Tibial nerve (tissue), 4 donors: ENCODE measurements at places on chromosomes 5 and 9.

GRCh38 chr9:35564658-35565061, 40.4 kb upstream of the TESK1 start:
- no peak for DNase-seq

DNA sequence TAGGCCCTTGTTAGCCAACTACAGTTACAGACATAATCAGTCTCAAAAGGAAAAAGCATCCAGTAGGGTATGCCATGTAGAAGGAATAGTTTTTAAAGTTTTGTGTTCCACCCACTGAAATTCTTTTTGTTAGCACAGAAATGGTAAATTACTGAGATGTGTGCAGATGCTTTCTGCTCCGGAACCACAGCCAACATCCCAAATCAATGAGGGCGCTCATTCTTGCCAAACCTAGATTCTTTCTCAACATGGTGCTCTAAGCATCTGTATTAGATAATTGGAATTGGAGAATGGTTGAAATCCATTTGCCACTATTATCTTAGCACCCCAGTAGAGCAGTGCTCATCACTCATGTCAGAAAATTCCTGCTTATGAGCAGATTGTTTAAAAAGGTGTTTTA, 127.8 kb downstream of the SEC61B start:
- no peak for DNase-seq

GRCh38 chr5:81776258-81776657, 25.4 kb upstream of the SSBP2 start:
- DNase-seq, result no peak

DNA sequence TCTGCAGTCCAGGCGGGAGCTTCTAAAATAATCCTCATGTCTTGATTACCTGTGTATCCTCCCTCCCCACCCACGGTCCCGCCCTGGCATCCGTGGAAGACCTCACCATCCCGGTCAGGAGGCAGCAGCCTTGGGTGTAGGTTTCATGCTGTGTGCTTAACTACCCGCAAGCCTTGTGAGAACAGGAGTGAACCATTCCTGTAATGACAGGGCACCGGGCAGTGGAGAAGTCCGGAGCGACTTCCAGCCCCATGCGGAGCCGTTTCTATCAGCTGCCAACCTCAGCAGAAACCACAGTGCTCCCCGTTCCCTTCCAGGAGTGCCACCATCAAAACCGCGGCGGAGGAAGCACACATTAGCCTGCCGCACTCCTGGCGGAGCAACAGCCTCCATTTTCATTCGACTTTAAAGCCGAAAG, 123.5 kb upstream of the LMX1B start:
- DNase-seq, result no peak

DNA sequence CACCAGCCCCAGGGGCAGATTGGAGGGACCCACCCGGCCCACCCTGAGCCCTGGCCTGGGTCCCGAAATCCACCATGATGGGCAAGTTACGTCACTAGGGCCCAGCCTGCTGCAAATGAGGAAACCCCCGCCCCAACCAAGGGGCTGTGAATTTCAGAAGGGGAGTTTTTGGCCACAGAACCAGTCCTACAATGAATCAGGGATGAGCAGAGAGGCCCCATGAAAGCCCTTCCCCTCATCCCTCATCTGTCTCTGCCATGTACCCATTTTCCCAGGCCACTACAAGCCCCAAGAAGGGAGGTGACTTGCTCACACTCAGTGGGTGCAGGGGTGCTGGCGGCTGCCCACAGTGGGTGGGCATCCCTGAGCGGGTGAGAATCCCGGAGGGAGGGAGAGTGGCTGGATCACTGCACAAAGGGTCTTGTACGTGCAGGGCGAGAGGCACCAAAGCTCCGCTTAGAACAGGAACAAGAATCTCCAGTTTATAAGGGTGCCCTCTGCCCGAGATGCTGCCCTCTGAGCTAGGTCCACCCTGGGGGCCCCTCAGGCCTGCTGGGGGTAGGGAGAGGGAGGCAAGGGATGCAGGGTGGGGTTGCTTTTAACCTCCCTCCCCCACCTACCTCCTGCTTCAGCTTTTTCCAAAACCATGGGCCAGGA, 10.4 kb upstream of the TCF7 start:
- DNase-seq, result no peak

DNA sequence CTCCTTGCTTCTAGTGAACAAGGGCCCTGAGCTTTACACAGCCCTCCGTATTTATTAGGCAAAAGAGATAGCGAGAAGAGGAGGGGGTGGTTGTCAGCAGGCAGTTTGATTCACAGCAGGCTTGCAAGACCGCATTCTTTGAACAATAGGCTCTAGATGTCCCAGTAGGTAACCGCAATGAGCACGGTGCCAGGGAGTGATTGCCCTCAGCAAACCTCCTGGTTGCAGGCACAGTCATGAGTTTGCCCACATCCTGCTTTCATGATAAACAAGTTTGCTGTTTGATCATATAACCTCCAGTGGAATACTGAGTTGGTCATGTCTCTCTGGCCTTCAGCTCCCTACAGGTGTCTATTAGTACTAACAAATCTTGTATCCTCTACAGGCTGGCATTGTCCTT, 66.1 kb downstream of the CACNA1B start:
- no peak for DNase-seq

GRCh38 chr5:24388448-24388847, 256.3 kb downstream of the CDH10 start:
- no peak for DNase-seq

GRCh38 chr5:65508978-65509377, 27.3 kb upstream of the ADAMTS6 start:
- no peak for DNase-seq

DNA sequence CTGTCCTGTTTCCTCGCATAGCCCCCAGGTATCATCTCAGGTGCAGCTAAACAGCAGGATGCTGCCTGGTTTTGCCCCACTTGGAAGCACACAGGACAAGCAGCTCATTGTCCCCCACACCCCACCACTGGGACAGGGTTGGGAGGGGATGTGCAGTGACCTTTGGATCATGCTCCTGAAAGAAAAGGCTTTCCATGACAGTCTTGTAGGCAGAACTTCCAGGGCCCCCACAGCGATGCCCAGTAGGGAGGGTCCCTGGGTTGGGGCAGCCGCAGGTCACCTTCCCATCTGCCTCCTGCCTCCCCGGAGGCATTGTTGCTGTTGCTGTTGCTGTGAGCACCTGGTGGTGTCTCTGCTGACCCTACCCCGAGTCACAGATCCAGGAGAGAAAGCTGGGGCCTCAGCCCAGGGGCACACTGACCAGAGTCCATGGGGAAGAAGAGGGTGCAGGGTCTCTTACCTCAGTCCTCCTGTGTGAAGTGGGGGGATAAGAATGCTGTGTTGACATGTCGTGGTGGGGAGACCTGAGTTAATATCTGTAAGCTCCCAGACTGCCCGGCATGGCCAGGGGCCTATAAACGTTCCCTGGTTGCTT, 8.5 kb downstream of the CEP72 start:
- no peak for DNase-seq

DNA sequence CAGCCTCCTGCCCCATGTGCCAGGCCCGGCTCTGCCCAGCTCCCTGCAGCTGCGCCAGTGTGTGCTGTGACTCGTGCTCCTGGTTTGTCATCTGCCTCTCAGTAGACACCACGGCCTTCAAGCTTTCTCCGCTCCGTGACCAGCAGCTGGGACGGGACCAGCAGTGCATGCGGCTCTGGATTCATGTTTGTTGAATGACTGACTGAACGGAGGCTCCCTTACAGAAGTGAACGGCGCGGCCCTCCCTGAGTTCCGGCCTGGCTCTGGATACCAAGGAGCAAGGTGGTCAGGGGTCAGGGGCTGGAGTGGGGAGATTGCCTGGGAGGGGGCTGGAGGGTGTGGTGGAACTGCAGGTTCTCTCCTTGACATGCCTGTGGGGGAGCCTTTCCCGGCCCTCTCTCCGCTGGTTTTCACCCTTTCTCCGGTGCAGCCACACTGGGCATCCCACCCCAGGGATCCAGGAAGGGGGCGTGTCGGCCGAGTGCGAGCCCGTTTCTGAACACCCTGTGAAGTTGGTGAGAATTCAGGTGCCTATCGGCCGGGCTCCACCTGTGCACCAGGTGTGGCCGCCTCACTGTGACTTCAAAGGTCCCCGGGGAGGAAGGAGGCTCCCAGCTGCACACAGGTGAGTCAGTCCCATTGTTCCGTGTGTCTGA, 11.1 kb upstream of the CEP72 start:
- no peak for DNase-seq

DNA sequence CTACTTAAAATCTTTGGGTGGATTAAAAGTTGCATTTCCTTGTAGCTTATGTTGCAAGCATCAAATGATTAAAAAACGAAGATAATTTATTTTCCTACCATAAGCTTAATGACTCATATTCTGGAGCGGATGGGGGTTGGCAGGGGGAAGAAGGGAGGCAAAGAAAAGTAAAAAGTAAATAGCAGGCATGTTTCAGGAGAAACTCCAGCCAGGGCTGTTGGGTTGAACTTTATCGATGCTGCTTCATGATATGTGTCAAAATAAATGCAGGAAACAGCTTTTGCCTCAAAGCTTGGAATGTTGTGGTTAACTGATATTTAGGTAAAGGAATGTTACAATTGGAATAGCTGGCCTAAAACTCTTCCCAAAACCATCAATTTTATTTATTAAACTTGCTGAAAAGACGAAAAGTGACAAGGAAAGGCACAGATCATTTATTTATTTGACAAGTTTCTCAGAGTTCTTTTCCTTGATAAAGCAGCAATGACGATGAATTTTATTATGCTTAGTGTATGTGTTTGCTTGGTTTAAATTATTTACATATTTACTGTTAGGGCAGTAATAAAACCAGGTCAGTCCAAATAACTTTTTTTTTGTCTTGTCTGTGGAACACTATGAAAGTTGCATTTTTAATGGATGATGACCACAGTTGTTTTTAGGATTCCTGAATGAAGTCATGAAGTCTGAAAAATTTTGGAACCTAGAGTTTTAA, 177.9 kb downstream of the PCSK1 start:
- DNase-seq, result no peak

DNA sequence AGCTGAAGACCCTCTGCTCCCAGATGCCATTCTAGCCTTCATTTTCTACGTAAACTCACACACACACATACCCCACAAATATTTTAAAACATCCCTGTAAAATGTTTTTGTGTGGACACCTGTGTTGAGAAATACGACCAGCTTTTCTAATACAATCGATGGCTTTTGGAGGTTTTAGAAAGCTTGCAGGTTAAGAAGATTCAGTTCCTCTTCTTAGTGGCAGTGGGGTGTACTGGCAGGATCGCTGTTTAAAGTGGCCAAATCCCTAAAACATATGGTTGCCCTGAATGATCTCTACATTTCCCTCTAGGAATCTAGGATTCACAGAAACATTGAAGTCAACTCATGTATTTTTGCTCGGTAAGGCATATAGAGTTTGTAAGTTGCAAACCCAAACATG, 236.3 kb downstream of the NSG2 start:
- DNase-seq, result no peak

DNA sequence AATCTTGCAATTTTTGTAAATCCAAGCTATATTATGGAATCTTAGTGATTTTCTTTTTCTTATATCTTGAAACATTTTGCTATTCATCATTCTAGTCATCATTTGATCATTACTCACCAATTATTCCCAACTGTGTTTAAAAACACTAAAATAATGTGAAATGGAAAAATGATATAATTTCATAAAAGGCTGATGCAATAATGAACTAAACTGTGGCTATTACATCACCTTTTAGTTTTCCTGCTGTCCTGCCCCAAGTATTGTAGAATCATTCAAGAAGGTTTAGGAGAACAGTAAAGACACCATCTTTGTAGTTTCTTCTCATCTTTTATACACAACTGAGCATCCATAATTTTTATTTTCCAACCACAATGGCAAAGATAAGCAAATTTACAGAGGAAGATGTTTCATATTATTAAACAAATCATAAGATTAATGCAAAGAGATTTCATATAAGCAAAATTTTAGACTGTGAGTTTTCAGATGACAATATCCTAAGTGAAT, 431.0 kb upstream of the SLC30A5 start:
- no peak for DNase-seq

- DNase-seq, result no peak
Observed at GRCh38 chr9:125436613-125437443, 175.2 kb downstream of the GAPVD1 start.

GRCh38 chr9:93059011-93059714, 662 bp downstream of the SUSD3 start:
- no peak for DNase-seq

- DNase-seq, result no peak
Observed at GRCh38 chr5:127844581-127845021, 141.4 kb downstream of the CCDC192 start.

DNA sequence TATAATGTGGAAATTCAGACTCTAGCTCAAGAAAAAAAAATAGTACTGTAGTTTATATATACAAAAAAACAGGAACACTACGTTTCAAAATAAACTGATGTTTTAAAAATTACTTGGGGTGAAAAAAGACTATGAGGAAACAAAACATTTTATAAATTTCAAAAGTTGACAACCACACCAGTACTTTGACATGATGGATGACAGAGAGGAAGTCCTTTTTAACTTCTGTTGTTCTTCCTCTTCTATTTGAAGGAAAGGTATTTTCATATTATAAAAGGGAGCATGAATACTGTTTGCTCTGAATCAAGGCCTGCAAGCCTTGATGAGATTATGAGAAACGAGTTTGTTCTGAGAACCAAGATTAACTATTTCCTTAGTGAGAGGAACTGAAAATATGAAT, 456.9 kb downstream of the TAF11L14 start:
- DNase-seq, result no peak

DNA sequence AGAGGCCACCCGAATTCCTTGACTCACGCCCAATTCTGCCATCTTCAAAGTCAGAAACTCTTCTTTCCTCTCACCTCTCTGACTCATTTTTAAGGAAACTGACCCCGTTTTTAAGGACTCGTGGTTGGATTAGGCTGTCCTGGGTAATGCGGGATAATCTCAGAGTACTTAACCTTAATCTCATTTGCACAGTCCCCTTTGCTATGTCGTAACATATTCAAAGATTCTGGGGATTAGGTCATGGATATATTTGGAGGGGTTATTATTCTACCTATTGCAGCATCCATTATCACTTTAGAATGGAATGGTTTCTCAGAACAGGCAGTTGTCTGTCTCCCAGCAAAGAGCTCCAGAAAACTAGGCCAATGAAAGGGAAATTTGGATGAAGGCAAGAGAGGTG, 80.8 kb upstream of the IL12B start:
- no peak for DNase-seq

DNA sequence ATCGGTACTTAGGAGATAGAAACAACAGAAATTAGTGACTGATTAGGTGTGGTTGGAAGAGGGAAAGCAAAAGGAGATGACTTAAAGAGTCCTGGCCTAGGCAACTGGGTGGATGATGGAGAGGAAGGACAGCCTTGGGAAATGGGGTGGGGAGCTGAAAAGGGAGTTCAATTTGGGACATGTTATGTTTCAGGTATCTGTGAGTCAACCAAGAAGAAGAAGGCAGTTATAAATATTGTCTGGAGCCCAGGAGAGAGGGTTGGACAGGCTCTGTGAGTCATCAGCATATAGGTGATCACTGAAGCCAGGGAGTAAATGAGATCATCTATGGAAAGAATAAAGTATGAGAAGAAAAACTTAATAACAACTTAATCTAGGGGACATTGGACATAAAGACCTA, 357.7 kb downstream of the NPR3 start:
- no peak for DNase-seq

DNA sequence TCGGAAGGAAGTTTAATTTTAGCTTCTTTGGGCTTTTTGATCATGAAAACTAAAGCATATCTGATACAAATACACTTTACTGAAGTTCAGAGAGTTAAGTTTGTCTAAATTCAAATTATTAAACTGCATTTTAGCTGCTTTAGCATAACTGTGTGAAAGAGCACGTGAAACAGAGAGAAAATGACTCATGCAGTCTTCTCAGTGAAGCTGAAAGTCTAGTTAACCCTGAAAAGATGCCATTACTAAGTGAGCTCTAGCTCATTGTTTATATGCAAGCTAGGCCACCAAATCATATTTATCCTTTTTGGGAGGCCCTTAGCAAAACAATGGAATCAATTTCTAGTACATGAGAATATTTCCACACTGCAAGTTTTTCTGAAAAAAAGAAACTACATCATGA, 27.6 kb downstream of the TPD52L3 start:
- DNase-seq, result no peak
